ENCODE measurements at places on chromosomes 7 and 10. TPM values are rescaled to one million over a fixed set of nuclear protein-coding genes. Genes with fewer than 3 reads are reported as not detected.
A peak's percentile ranks its signal among the peaks of the same experiment; 100 is the strongest.

DNA sequence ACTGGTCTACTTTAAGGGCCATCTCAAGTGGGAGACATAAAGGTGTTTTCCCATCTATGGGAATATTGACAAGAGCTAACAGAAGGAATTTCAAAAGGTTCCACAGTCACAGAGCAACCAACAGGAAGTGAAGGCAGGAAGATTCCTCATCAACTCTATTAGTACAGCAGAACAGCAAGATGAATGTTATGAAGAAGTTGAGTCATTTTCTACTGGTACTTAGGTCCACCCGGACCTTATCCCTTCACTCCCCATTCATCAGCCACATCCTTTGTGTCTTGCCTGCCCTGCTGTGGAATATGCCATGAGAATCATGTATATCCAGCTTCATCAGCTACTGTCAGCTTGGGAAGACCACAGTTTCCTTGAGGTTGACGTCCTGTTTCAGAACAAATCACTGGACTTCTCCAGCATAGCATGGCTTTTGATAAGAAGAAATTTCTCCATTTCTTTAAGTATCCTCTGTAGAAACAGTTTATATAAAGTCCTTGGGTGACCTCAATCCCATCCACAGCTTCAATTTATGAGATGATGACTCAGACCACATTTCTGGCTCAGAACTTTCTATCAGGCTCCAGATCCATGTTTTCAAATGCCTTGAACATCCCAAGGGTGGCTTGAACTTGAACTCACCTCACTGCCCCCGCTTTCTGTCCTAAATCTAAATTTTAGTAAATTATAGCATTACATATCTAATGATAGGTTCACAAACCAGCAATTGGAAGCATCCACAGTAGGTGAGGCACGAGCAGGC, 84.9 kb upstream of the AGK start:
- DNase-seq: no peak
- no peaks in the 10 kb centered on the region for H3K27me3 ChIP-seq
- peaks cover 2% of the 10 kb centered on the region for H3K4me1 ChIP-seq
- H3K27ac ChIP-seq: no peak overlapping the region

Gene GRIFIN
- total RNA-seq: not detected

GRCh38 chr10:61900829-61901792, at the start of gene ARID5B:
Gene ARID5B, plus strand, starts transcription at chr10:61901699. Its CDS starts 11 bp downstream, at chr10:61901710.
- no peaks in the 10 kb centered on the region for H3K36me3 ChIP-seq
- peak within 1 kb of the TSS; percentile 71 for H3K4me3 ChIP-seq
- peak; percentile 54 for DNase-seq
- peaks cover 32% of the 10 kb centered on the region for H3K4me1 ChIP-seq

Gene PIK3AP1
- 37.9 TPM for total RNA-seq

DNA sequence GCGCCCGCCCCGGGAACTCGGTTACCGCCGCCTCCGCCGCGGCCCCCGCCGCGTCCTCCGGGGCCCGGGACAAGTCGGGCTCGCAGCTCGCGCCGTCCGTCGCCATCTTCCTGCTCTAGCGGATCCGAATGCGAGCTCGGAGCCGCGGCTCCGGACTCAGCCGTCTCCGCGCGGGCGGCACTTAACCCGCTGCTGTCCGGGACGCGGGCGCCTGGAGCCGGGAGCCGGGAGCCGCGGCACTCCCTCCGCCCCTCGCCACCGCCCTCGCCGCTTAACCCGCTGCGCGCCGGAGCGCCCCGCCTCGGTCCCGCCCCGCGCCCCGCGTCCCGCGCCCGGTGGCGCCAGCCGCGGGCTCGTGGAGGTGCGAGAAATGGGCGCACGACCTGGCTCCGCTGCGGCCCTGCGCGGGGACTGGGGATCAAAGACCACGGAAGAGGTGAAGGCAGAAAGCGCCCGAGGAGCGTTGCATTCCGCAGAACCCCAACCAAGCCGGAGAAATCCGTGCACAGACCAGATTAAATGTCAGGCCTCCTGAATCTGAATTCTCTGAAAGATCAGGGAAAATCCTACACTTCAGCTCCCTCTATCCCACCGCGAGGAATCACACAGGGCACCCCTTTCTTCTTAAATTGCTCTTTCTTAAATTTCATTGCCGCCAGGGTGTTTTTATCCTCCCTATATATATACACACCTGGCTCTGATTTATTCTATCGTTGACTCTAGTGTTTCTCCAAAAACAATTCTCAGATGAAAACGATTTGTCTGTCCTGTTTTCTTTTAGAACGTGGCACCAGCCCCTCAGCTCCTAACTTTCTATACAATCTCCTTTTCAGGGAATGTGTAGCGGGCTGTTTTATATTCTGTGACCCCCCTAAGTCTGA, at the start of gene CTTNBP2:
TSS of gene CTTNBP2 (minus strand) at position 132 of the 881 bp plus-strand sequence. CDS start at position 106, 26 bp downstream.
- H3K4me3 ChIP-seq: peak within 1 kb of the TSS; percentile 90
- H3K4me1 ChIP-seq: no peaks in the 10 kb centered on the region
- peak; percentile 50 for DNase-seq
- H3K36me3 ChIP-seq: no peaks in the 10 kb centered on the region
- H3K27me3 ChIP-seq: peaks cover 10% of the 10 kb centered on the region

All from heart left ventricle (tissue), 16 donors.